ENCODE measurements at places on chromosomes 5 and 9. TPM values are rescaled to one million over a fixed set of nuclear protein-coding genes. Genes with fewer than 3 reads are reported as not detected.

PCDHB7 gene
- 0.71 TPM for total RNA-seq

CRHBP gene
- 2.1 TPM for total RNA-seq

CCNJL gene
- total RNA-seq: 0.18 TPM

GARIN3 gene
- total RNA-seq: not detected

GMCL2 gene
- not detected for total RNA-seq

All from smooth muscle cell of bladder (primary cell).